BJ (cell line): ENCODE measurements at places on chromosomes 13 and 19.
A peak's percentile ranks its signal among the peaks of the same experiment; 100 is the strongest.

- DNase-seq = no peak
Observed at GRCh38 chr13:91739751-91740150, 341.3 kb downstream of the GPC5 start.

DNA sequence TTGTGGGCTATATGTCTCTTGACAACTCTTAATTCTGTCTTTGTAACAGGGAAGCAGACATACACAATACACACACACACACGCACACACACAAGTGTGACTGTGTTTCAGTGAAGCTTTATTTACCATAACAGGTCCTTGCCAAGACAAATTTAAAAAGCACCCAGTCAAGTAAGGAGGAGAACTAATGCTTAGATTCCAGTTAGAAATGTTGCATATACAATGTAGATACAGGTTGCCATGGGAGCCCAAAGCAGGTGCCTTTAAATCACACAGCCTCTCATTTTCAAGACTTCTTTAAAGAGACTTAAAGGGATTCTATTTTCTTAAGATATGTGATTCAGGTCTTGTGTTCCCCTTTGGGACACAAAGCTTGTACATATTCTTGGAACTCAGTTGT is 1551.9 kb downstream of the EFNB2 start:
- no peak for DNase-seq

GRCh38 chr19:58440556-58440955 is 603 bp upstream of the ZNF132 start:
- no peak for DNase-seq

- DNase-seq = no peak
Observed at GRCh38 chr13:66212511-66212910, 1017.6 kb downstream of the PCDH9 start.

DNA sequence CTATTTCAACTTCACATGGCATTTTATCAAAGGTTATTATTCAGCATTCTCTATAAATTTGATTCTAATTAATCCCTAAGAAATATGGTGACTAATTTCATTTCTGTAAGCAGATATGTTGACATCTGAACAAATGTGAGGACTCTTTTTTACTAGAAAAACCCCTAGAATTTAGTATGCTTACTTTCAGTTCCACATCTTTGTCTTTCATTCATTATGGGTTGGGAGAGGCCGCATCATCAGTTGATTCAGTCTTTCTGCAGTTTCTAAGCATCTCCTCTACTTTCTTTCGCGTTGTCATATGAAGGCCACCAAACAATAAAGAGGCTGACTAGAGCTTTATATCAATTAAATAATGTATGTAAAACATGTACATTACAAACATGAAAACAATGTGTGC is 55.4 kb upstream of the MTIF3 start:
- DNase-seq = no peak

DNA sequence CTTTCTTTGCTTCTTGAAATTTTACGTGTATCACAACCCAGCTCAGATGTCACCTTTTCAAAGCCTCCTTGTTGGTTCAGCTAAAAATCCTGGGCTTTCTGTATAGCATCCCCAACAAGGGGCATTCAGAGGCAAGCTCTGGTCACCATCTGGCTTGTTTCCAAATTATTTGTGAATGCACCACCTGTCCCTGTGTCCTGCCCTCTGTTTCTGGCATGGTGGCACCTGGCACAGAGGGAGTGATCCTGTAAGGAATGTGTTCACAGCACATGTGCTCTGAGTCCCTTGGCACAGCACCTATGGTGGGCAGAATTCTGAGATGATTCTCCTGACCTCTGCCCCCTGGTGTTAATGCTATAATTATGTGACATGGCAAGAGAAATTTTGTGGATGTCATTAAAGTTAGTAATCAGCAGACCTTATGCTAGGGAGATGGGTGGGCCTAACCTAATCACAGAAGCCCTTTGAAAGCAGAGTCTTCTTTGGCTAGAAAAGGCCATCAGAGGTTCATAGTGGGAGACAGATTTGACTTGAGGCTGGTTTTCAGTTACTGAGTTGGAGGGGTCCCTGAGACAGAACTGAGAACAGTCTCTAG is 76.3 kb downstream of the ZNF429 start:
- no peak for DNase-seq

DNA sequence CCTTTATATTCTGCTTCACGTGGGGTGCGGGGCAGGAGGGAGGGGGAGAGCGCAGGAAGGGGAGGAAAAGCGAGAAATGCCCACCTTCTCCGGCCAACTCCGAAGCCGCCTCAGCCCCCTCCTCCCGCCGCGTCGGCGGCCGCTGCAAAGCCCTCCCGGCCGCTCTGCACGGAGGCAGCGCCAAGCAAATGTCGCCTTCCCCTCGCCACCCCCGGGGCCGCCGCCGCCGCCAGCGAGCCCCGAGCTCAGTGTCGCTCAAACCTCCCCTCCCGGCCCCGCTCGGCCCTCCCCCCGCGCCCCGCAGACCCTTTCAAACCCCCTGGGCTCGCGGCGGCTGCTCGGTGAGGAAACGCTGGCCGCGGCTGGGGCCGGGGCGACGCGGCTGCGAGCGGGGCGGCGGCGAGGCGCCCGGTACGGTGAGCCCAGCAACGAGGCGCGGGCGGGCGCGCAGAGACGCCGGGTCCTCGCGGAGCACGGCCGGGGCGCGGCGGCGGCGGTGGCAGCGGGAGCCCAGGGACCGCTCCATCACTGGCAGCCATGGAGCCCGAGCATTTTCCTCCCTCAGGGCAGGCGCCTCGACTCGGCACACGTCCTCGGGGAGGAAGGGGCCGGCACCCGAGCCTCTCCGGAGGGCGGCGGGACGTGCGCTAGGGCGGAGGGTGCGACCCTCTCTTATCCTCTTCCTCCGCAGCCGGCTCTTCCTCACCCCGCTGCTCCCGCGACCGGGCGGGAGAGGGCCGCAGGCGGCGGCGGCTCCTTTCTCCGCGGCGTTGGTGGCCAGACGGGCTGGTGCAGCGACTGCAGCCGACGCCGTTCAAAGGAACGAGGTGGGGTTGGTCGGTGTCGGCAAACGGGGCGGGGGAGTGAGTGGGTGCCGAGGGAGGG is 463 bp upstream of the TSC22D1 start:
- DNase-seq = no peak

- no peak for DNase-seq
Observed at GRCh38 chr19:55141696-55142095, 7.3 kb downstream of the TNNT1 start.

DNA sequence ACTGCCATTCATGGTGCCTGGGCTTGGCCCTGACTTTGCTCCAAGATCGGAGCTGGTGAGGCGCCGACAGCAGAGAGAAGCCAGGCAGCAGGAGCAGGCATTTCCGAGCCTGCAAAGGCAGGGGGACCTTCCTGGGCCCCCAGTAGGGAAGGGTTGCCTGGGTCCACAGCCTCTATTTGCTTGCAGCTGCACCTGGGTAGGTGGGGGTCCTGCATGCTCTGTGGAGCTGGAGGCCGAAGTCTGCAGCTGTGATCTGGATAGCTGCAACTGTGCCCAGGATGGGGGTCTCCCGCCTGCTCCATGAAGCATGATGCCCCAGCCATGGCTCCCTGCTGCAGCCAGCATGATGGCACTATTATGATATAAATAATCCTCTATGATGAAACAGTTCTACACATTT is 2144.2 kb downstream of the PCDH9 start:
- no peak for DNase-seq

- no peak for DNase-seq
Observed at GRCh38 chr13:75440100-75440499, 41.9 kb downstream of the TBC1D4 start.

- no peak for DNase-seq
Observed at GRCh38 chr13:110634558-110634957, 19.2 kb downstream of the NAXD start.

DNA sequence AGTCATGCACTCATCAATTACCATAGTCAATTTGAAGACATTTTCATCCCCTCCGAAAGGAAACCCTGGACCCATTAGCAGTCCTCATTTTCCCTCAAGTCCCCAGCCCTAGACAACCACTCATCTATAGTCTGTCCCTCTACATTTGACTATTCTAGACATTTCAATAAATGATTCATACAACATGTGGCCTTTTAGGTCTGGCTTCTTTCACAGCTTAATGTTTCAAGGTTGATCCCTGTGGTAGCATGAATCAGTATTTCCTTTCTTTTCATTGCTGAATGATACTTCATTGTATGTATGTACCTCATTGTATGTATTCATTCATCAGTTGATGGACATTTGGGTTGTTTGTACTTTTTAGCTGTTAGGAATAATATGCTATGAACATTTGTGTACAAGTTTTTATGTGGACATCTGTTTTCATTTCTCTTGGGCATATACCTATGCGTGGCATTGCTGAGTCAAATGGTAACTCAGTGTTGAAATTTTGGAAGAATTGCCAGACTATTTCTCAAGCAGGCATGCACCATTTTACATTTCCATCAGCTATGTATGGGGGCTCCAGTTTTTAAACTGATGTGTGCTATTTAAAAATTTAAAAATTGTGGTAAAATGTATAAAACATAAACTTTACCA is 18.4 kb downstream of the SPATA13 start:
- no peak for DNase-seq

GRCh38 chr13:51342706-51343105 is 3.2 kb downstream of the SERPINE3 start:
- no peak for DNase-seq

DNA sequence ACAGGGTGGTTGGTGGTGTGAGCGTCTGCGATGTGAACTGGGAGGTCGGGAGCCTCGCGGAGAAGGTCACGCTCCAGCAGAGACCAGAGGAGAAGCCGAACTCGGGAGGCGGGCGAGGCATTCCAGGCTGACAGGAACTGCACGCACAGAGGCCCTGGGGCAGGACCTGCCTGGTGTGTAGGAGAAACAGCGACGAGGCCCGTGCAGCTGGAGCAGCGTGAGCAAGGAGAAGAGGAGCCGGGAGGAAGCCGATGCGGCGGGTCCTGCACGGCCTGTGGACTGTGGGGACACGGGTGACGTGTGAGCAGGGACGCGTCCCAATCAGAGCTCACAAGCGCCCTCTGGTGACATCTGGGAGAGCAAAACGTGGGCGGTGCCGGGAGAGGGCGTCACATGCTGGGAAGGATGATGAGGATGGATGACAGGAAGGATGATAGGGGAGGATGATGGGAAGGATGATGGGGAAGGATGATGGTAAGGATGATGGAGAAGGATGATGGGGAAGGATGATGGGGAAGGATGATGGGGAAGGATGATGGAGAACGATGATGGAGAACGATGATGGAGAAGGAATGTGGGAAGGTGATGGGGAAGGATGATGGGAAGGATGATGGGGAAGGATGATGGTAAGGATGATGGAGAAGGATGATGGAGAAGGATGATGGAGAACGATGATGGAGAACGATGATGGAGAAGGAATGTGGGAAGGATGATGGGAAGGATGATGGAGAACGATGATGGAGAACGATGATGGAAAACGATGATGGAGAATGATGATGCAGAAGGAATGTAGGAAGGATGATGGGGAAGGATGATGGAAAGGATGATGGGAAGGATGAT is 16.1 kb upstream of the MADCAM1 start:
- no peak for DNase-seq

GRCh38 chr13:91747186-91747585 is 348.8 kb downstream of the GPC5 start:
- DNase-seq = no peak

GRCh38 chr13:33185853-33186252 is 99.7 kb downstream of the STARD13 start:
- DNase-seq = no peak

DNA sequence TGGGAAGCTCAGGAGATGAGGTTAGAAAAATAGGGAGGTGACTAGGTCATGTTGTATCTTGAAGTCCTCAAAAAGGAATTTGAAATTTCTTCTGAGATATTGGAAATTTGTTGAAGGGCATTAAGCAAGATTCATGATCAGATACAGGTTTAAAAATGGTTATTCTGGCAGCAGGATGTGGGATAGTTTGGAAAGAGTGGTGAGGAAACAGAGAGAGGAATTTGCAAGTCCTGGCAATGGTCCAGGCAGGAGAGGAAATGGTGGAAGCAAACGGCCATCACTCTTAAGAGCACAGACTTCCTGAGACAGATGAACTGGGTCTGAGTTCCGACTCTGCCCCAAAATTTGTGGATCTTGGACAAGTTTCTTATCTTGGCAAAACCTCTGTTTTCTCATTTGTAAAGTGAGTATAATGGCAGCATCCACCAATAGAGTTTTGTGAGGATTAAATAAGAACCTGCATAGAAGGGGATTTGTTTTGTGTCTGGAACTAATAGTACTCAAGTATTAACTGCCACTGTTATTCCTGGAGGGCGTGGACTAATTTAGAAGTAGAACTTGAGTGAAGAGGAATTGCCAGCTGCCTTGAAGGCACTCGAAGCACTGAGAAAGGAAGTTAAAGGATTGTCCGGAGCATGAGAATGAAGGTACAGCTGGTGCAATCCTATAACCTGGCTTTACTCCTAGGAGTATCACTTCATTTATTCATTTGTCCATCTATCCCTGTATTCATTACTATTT is 99.6 kb downstream of the CCNA1 start:
- DNase-seq = no peak

GRCh38 chr19:12194827-12195731 is 32.2 kb downstream of the ZNF136 start:
- no peak for DNase-seq

GRCh38 chr13:27309967-27310598 is 39.5 kb downstream of the RASL11A start:
- peak; percentile 2 for DNase-seq

- DNase-seq = no peak
Observed at GRCh38 chr19:41095703-41096102, 7.5 kb downstream of the CYP2A13 start.

- no peak for DNase-seq
Observed at GRCh38 chr19:982567-983170, 1.5 kb upstream of the WDR18 start.

- no peak for DNase-seq
Observed at GRCh38 chr13:79722885-79723445, 242.0 kb downstream of the NDFIP2 start.

DNA sequence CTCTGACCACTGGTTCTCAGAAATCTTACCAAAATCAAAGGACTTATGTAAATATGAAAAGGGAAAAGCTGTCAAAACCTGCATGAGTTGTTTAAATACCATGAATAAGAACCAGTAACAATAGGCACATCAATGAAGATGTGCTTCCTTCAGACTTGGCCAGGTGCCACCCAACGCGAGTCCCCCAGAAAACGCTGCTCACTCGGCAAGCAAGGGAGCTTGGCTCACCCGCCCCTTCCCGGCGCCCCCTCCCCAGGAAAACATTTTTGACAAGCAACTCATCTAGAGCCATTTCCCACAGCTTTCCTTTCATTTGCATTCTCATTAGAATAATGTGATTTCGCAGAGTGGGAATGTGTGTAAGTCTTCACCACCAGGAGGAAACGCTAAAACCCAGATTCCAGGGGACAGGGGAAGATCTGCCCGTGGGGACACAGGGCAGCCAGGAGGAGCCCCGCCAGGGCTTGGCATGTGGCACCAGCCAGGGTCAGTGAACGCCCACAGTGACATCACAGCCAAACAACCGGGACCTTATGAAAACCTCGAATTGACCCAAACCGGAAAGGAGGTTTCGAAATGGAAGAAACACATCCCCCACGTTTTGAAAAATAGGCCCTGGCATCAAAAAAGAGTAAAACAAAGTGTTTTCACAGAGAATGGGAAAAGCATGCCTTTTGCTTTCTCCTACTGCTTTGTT is 366.2 kb upstream of the TSHZ3 start:
- no peak for DNase-seq

- DNase-seq = no peak
Observed at GRCh38 chr13:61258185-61258584, 157.5 kb downstream of the PCDH20 start.
